CD4-positive, alpha-beta T cell treated with Interferon alpha-2 for 1 hour (primary cell): ENCODE measurements at places on chromosomes 4 and X.
A peak's percentile ranks its signal among the peaks of the same experiment; 100 is the strongest.

DNA sequence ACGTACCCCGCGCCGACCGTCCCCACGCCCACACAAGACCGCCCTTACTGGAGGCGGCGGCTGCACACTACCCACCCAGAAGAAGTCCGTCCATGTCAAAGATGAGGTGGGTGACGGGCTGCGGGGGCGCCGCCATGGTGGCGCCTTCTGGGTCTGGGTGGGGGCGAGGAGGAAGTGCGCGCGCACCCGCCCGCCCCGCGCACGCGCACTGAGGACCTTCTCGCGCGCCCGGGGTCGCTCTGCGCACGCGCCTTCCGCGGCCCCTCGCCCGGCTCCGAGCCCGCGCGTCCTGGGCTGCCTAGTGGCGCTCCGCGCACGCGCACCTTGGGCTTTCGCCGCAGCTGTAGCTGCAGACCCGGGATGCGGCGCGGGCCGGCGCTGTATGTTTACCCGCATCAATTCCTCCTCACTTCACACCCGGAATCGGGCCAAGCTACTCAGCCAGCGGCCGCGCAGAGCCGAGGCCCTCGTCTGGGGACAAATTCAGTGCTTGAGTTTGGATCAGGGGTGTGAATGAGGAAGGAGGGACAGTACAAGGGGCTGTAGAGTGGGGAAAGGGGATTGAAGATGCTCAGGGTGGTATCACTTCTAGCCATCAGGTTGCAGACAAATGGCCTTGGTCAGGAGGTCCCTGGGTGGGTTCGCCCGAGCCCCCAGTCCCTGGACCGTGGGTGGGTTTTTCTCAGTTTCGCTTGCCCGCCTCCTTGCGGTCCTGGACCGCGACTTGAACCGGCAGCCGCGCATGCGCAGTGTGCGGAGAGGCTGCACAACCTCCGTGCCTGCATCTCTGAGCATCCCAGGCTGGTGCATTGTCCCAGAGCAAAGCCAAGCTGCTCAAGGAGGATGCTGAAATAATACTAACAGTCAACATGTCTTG lies at the start of gene PUDP:
Gene PUDP, minus strand, starts transcription at position 176 of the 877 bp plus-strand sequence. Its CDS starts 40 bp downstream, at position 136.
- peak; percentile 88 for DNase-seq

DNA sequence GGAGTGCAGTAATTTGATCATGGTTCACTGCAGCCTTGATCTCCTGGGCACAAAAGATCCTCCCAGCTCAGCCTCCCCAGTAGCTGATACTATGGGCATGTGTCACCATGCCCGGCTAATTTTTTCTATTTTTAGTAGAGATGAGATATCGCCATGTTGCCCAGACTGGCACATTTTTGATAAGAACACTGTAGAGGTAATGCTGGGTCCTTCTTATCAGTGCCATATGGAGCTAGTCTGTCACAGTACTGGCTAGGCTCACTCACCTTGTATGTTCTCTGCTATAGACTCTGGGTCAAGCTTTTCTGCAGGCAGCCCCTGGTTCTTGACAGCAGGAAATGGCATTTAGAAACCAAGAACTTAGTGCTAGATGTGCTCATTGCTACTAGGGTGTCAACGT lies 53.9 kb downstream of the BCOR start:
- DNase-seq, result no peak

DNA sequence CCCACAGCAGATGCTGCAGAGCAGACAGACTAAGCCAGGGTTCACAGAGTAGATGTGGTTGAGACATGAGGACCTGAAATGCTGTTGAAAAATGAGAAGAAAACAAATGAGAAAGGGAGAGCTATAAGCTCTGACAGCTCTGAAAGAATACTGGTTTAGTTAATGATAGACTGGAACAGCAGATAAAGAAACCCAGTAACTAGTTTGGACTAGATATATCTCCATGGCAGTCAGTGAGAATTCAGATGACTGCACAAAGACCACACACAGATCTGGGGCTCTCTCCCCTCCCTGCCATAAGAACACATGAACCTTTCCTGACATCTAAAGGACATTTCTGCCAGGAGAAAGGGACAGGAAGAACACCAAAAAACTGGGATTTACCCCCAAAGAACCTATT lies 8.2 kb downstream of the NAA11 start:
- no peak for DNase-seq

GRCh38 chr4:80195441-80196140 lies 1.7 kb upstream of the PRDM8 start:
- no peak for DNase-seq

DNA sequence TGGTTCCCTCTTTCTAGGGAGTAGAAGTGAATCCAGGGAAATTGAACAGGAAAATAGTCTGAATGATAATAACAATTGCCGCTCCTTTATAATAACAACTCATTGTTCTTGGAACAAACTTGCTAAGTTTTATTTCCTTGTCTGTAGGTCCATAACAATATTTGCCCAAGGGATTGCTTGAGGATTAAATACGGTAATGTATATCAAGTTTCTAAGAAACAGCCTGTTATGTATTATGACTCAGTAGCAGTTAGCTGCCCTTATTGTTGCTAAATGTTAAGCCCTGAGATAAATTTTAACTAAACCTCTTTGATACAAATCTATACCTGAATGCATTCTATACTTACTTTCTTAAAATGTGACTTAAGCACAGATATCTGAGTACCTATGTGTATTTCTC lies 215.9 kb upstream of the AADAT start:
- DNase-seq, result no peak

DNA sequence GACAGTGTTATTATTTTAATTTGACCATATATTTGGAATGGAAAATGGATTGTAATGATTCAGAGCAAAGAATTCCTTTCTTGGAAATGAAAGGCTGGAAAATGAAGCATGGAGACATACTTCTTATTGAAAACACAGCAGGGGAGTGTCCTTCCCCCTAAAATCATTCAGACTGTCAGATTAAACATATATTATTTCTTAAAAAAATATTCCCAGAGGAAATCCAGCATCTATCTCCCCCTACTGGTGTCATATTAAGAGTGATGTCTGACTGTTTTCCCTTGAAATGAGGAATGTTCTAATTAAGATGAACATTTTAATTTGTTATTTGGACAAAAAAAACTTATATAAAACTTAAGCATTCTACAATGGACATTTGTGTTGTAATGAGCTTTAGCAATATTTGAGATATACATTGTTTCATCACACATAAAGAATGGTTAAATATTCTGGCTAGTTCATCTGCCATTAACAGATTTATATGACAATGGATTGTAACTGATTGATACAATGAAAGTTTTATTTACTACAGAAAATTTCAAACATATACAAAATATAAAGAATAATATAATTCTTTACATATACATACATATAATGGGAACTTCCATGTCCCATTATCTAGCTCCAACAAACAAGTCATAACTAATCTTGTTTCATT lies 264.6 kb downstream of the SPRY1 start:
- no peak for DNase-seq

DNA sequence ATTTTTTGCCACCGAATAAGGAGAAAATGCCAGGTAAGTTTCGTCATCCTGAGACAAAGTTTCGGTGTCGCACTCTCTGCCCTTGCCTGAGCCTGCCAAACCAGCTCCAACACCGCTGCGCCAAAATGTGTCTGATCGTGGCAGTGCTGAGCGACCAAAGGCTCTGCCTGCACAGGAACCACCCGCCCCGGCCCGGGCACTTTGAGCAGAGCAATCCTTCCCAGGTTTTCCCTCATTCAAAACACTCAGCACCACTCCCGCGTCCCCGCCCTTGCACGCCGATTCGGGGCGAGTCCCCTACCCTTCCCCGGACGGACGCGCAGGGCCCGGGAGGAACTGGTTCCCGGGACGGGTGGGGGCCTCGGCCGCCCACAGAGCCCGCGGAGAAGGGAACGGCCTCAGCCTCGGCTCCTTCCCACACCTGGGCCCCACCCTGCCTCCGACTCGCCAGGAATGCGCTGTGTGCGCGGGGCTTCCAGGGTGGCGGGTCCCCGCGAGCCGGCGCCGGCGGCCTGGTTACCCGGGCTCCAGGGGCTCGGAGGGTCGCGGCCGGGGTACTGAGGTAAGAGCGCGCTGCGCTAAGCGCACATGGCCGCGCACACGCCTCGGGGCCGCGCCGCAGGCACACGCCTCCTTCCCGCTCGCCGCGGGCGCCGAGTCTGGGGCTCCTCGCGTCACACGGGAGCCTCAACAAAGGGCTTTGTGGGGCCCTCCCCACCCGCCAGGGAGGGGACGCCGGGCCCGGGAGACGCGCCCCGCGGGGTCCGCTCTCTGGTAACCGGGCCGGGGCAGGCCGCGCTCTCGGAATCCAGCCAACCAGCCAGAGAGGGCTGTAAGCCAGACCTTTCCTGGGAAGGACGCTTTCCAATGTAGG lies at the start of gene C4orf36:
Gene C4orf36, minus strand, starts transcription at position 661 of the 874 bp plus-strand sequence. CDS start 902 bp downstream, outside the sequence.
- DNase-seq, result no peak

GRCh38 chrX:111365770-111366325 lies 46.1 kb downstream of the DCX start:
- DNase-seq, result no peak

DNA sequence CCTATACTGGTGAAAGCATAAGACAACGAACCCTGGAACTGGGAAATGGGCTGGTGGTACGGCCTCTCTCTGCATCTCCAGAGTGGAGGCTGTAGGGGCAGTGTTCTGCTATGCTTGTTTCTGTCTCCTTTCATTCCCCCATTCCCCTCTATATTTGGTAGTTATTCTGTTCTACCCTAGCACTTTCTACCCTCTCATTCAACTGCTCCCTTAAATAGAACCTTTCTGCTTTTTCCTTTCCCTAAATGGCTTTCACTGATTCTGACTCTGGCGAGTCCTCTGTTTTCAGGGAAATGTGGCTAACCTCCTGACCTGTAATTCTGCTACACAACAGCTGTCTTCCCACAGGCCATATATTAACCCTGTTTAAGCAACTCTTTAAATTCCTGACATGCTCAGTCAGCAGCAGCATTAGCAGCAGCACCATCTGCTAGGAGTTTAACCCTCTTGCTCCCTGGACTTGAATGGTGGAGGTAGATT lies 94.2 kb downstream of the CXCL13 start:
- DNase-seq, result no peak

GRCh38 chr4:94567811-94568210 lies 116.1 kb downstream of the PDLIM5 start:
- DNase-seq, result peak; percentile 5

- DNase-seq, result no peak
These were observed 231.2 kb downstream of the FRAS1 start for GRCh38 chr4:78288327-78288726.

DNA sequence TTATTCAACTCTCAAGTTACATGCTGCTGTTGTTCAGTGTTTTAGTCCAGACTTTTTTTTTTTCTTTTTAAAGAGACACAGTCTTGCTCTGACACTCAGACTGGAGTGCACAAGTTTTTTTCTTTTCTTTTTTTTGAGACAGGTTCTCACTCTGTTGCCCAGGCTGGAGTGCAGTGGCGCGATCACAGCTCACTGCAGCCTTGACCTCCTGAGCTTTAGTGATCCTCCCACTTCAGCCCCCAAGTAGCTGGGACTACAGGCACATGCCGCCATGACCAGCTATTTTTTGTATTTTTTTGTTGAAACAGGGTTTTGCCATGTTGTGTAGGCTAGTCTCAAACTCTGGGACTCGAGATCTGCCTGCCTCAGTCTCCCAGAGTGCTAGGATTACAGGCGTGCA lies 11.9 kb downstream of the ADD1 start:
- DNase-seq, result no peak

- no peak for DNase-seq
These were observed 74.4 kb downstream of the OTC start for GRCh38 chrX:38426785-38427184.

GRCh38 chr4:133062851-133063250 lies 86.2 kb upstream of the PCDH10 start:
- no peak for DNase-seq

GRCh38 chrX:108426262-108426661 lies 12.0 kb downstream of the COL4A6 start:
- DNase-seq, result no peak

DNA sequence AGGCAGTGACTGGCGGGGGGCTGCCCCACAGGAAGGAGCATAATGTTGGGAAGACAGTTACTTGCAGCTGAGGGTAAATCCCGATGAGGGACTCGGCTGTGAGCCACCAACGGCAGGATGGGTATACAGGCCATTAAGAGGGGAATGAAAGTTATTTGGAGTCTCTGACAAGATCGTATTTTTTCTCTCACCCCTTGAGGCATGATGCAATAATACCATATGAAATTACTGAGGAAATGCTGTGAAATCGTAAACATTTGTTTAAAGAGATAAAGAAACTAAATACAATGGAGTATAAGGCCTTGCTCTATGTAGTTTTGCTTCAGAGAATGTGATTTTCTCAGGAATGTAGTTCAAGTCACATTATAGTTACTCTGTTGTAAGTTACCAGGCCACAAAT lies 12.7 kb downstream of the IL1RAPL1 start:
- DNase-seq, result no peak

DNA sequence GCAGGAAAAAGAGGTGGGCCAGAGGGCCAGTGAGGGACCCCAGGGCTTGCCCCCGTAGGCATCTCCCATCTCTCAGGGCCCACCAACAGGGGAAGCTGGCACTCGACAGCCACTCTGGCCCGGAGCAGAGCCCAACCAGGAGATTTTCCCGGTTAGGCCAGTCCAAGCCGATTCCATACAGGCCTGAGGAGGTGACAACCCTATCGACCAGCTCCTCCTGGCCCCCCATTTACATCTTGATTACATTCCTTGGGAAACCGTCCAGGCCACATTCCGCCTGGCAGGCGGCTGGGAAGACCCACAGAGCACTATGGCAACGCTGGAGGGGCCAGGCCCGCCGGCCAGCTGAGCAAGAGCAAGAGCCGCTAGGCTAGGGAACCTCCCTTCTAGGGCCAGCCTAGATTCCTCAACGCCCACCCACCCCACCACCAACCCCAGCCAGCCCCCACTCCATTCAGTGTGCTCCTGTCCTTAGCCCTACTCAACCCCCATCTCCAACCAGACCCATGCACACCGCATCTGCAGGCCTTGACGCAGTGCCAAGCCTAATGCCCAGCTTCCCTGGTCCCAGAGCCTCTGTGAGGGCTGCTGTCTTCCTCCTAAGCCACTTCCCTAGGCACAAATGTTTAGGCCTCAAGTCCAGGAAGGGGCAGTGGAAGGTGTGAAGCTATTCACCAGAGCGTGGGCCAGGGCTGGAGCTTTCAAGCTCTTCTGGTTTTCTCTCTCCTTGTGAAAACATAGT lies 161.2 kb downstream of the EFNB1 start:
- no peak for DNase-seq

DNA sequence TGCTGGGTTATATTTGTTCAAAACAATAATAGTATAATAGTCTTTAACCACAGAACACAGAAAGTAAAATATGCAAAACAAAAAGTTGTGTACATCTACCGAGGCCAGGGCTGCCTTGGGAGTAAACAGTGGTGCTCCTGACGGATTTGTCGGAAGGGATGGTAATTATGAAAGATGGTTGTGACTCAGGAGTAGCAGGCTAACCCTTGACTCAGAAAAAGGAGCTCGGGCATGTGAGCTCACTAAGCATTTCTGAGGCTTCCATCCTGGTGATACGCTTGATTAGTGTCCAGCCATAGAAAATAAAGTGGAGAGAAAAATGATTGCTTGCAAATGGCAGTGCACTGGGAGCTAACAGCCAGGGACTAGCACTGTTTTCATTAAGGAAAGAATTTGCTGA lies 53.2 kb upstream of the SPANXB1 start:
- no peak for DNase-seq
